Upper lobe of left lung (tissue), 6 donors: ENCODE measurements at places on chromosomes 3 and 15. TPM values are rescaled to one million over a fixed set of nuclear protein-coding genes. Genes with fewer than 3 reads are reported as not detected.

GRCh38 chr3:113266738-113267137 is 55.4 kb downstream of the BOC start:
- DNase-seq = no peak
- no peaks in the 10 kb centered on the region for H3K36me3 ChIP-seq
- no peak overlapping the region for H3K4me3 ChIP-seq
- H3K27ac ChIP-seq = no peak overlapping the region
- no peaks in the 10 kb centered on the region for H3K4me1 ChIP-seq

DNA sequence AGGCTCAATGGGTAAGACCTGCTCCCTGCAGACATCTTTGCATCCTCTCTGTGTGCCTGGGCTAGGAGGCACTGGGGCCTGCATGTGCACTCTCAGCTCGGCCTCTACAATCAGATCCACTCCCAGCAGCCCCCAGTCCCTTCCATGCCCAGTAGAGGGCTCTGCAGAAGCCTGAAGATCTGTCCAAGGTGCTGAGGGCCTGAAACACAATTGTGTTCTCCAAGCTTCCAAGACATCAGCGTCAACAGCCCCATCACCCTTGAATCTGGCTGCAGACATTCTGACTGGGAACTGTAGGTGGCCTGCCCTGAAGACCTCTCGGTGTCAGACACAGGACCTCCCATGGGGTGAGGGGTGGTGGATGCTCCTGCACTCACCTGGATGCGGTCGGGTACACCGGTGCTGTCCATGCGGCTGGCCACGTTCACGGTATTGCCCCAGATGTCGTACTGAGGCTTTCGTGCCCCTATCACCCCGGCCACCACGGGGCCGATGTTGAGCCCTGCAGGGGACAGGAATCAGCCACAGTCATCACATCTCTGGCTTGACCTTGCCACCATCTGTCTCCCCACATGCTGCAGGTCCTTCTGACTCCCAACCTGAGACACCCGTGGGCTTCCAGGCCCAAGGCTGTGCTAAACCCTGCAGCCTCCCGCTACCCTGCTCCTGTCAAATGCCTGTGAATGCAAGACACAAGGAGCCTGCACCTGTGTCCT is 84.7 kb downstream of the SEC22A start:
- no peak overlapping the region for H3K27ac ChIP-seq
- H3K27me3 ChIP-seq = no peaks in the 10 kb centered on the region
- no peaks in the 10 kb centered on the region for H3K4me1 ChIP-seq
- no peak overlapping the region for H3K4me3 ChIP-seq
- H3K36me3 ChIP-seq = no peaks in the 10 kb centered on the region
- DNase-seq = no peak

- no peak overlapping the region for H3K27ac ChIP-seq
- no peaks in the 10 kb centered on the region for H3K4me1 ChIP-seq
- DNase-seq = no peak
- peaks cover 14% of the 10 kb centered on the region for H3K36me3 ChIP-seq
Measured at GRCh38 chr3:197104738-197105137, 75.1 kb upstream of the MELTF start.

Gene TRIM42
- total RNA-seq = not detected

GRCh38 chr3:194691481-194692283 is 6.0 kb downstream of the FAM43A start:
- H3K4me1 ChIP-seq = peaks cover 40% of the 10 kb centered on the region
- H3K36me3 ChIP-seq = no peaks in the 10 kb centered on the region
- no peak overlapping the region for H3K27ac ChIP-seq
- H3K4me3 ChIP-seq = no peak overlapping the region
- DNase-seq = peak; percentile 56

Gene TLR9
- not detected for total RNA-seq

DNA sequence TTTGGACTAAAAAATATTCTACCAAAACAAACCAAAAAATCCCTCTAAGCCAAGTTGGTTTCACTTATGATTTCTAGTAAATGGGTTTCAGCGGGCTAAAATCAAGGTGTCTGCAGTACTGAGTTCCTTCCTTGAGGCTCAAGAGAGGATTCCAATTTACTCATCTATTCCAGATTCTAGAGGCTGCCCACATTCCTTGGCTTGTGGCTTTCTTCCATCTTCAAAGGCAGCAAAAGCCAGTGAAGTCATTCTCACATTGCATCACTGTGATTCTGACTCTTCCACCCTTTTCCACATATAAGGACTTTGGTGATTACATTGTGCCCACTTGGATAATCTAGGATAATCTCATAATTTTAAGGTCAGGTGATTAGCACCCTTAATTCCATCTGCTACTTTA is 48.1 kb downstream of the DPPA2 start:
- H3K4me1 ChIP-seq = no peaks in the 10 kb centered on the region
- H3K27ac ChIP-seq = no peak overlapping the region
- no peak for DNase-seq
- H3K4me3 ChIP-seq = no peak overlapping the region
- no peaks in the 10 kb centered on the region for H3K36me3 ChIP-seq
- no peaks in the 10 kb centered on the region for H3K27me3 ChIP-seq

GRCh38 chr15:45112591-45113379 is 1.2 kb downstream of the DUOX2 start:
- no peaks in the 10 kb centered on the region for H3K36me3 ChIP-seq
- H3K4me1 ChIP-seq = peaks cover 53% of the 10 kb centered on the region
- peaks cover 24% of the 10 kb centered on the region for H3K27me3 ChIP-seq
- DNase-seq = no peak

GRCh38 chr3:8709287-8709686 is 24.3 kb upstream of the CAV3 start:
- H3K4me3 ChIP-seq = no peak overlapping the region
- no peak for DNase-seq
- no peaks in the 10 kb centered on the region for H3K27me3 ChIP-seq
- H3K27ac ChIP-seq = no peak overlapping the region

DNA sequence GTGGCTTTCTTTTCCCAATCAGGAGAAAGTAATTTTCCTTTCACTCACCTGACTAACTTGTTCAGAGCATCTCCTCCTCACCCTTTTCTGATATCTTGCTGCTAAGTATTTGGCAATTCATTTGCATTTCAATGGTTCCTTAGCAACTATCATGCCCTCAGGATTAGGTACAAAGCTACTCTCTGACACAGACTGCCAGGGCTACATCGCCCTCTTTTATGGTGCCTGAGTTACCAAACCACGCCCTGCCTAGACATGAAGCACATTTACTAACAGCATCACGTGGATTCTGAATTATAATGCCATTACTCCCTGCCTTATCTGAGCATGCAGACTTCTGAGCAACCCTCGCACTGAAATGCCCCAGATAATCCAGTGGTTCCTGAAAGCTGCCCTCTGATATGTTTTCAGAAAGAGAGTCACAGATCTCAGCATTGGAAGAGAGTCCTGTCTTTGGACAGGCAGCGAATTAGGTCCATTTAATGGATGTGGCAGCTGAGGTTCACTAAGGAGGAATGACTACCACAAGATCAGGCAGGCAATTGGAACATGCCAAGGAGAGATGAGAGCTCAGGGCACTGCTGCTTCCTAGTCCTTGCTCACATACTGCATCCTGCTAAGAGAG is 14.5 kb downstream of the EPHB1 start:
- H3K4me1 ChIP-seq = no peaks in the 10 kb centered on the region
- H3K27me3 ChIP-seq = no peaks in the 10 kb centered on the region
- no peak overlapping the region for H3K27ac ChIP-seq
- no peak for DNase-seq

DNA sequence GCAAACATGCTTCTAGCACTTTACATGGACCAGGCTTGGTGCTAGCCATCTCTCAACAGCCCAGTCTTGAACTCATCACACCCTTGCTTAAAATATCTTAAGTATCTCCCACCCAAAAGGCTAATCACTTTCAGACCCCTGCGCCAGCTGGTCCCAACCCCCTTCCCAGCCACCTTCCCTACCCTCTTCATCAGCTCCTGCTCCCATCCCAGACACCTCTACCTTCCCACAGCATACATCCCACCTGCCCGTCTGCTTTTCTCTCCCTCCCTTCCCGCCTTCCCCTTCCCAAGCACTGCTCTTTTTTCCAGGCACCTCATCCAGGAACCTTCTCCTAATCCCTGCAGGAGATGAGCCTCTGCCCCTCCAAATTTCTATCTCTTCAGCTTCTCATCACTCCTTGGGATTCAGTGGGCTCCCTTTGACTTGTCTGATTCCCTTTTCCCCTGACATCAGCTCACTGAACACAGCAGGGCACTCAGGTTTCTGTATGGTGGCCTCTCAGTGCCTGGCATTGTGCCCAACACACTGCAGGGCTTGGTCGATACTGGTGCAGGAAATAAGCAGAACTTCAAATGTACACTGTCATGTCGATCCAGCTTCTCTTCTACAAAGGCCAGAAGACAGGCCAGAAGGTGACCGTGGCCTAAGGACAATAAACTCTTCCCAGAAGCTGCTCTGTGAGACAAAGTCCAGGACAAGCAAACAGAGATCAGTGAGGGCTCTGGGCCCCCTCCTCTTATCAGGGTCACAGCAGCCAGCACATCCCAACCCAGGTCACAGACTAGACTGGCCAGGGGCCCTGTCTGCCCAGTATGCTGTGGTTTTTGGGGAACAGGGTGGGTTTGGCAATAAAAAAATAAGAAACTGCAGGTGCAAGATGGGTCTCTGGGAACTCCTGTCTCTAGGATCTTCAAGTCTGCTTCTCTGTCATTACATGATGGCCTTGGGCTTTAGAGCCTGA is 2.2 kb upstream of the ITIH1 start:
- H3K4me3 ChIP-seq = no peak overlapping the region
- H3K4me1 ChIP-seq = peaks cover 2% of the 10 kb centered on the region
- H3K27ac ChIP-seq = no peak overlapping the region
- H3K36me3 ChIP-seq = no peaks in the 10 kb centered on the region
- DNase-seq = no peak
- no peaks in the 10 kb centered on the region for H3K27me3 ChIP-seq

GRCh38 chr3:114025451-114025850 is 30.9 kb downstream of the CCDC191 start:
- no peak for DNase-seq
- no peak overlapping the region for H3K27ac ChIP-seq
- H3K27me3 ChIP-seq = no peaks in the 10 kb centered on the region
- no peaks in the 10 kb centered on the region for H3K4me1 ChIP-seq
- no peaks in the 10 kb centered on the region for H3K36me3 ChIP-seq

- DNase-seq = peak; percentile 57
- H3K27me3 ChIP-seq = no peaks in the 10 kb centered on the region
- H3K27ac ChIP-seq = peak overlapping the region; percentile 94
- no peak overlapping the region for H3K4me3 ChIP-seq
- H3K36me3 ChIP-seq = no peaks in the 10 kb centered on the region
Measured at GRCh38 chr3:50604628-50605588, 6.7 kb downstream of the CISH start.

Gene OR5H14
- not detected for total RNA-seq

DNA sequence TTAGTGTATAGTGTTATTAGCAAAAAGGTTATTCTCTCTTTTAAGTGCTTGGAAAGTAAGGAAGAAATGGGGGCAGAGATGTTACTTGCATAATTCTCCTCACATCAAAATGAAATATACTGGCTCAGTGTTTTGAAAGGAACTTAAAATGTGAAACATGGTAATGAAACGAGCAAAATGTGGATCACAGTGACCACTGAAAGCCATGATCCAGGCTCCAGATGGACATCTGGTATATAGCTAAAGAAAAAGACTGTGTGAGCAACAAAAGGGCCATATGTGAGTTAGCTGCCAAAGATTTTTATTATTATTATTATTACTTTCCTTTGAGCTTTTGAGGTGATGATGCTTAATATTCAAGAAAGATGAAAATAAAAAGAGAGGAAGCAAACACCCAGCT is 89.6 kb downstream of the GAP43 start:
- no peaks in the 10 kb centered on the region for H3K36me3 ChIP-seq
- H3K27me3 ChIP-seq = no peaks in the 10 kb centered on the region
- no peak overlapping the region for H3K4me3 ChIP-seq
- no peak overlapping the region for H3K27ac ChIP-seq
- no peak for DNase-seq

GRCh38 chr3:197381371-197381770 is 83.0 kb upstream of the DLG1 start:
- no peaks in the 10 kb centered on the region for H3K4me1 ChIP-seq
- H3K27me3 ChIP-seq = no peaks in the 10 kb centered on the region
- no peak for DNase-seq
- no peak overlapping the region for H3K4me3 ChIP-seq

GRCh38 chr3:3503411-3503810 is 295.8 kb upstream of the LRRN1 start:
- no peak overlapping the region for H3K4me3 ChIP-seq
- H3K4me1 ChIP-seq = no peaks in the 10 kb centered on the region
- H3K36me3 ChIP-seq = no peaks in the 10 kb centered on the region
- DNase-seq = no peak
- H3K27ac ChIP-seq = no peak overlapping the region

DNA sequence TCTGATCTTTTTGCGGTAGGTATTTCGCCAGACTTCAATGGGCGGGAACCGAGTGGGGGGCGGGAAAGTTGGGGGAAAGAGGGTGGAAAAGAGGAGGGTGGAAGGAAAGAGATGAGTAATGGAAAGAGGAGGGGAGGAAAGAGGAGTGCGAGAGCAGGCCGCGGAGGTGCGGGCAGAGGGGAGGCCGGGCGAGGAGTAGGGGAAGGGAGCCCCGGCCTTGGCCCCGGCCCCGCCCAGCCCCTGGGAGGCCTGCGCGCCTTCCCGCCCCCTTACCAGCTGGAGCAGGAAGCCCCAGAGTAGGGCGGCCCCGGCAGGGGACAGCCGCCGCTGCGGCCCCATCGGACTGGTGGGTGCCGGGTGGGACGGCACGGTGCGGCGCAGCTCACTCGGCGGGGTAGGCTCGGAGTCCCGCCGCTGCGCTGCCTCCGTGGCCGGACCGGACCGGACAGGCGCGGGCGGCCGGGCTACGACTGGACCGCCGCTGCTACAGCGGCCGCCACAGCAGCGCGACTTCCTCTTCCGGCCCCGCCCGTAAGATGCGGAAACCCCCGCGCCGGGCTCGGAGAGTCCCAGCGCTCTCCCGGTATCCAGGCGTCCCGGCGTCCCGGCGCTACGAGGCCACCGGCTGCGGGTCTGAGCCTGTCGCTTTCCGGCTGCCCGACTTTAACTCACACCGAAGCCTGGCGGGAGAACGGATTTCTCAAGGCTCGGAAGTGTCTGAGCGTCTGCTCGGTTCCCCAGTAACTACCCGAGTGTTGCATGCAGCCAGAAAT is at the start of gene SPPL2A:
Gene SPPL2A, minus strand, starts transcription at position 512 of the 773 bp plus-strand sequence. Its CDS starts 173 bp downstream, at position 339.
- no peaks in the 10 kb centered on the region for H3K36me3 ChIP-seq
- H3K27me3 ChIP-seq = no peaks in the 10 kb centered on the region
- DNase-seq = peak; percentile 91
- peaks cover 12% of the 10 kb centered on the region for H3K4me1 ChIP-seq

Gene GLCE
- 12.5 TPM for total RNA-seq

- H3K4me3 ChIP-seq = no peak overlapping the region
- no peaks in the 10 kb centered on the region for H3K36me3 ChIP-seq
- DNase-seq = no peak
- H3K27me3 ChIP-seq = no peaks in the 10 kb centered on the region
- no peaks in the 10 kb centered on the region for H3K4me1 ChIP-seq
- H3K27ac ChIP-seq = no peak overlapping the region
Measured at GRCh38 chr15:66114863-66115425, 138.6 kb downstream of the MEGF11 start.
